Calu3 (cell line): ENCODE measurements at places on chromosomes 3 and 15. TPM values are rescaled to one million over a fixed set of nuclear protein-coding genes. Genes with fewer than 3 reads are reported as not detected.

- no peak for DNase-seq
These were observed 63.8 kb downstream of the GJD2 start for GRCh38 chr15:34691034-34691433.

Gene GPR149
- total RNA-seq = not detected in 2 replicates

Gene LTK
- total RNA-seq = 0.24 and 0.32 TPM in 2 replicates

DNA sequence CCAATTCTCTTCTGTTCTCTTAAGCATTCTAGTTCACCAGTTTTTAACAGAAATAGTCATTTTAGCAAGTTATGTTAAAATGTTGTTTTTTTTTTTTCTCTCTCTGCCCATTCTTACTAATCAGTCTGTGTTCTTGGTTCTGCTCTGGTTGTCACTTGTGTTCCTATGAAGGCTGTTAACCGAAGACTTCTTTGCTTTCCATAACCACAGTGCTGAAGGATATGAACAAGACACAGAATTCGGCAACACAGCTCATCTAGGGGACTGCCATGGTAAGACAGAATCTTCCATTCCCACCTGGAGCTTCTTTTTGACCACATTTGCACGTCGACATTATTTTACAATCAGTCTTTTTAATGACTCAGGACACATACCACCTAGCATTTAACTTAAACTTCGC, 49.1 kb downstream of the SEMA6D start:
- DNase-seq = no peak

DNA sequence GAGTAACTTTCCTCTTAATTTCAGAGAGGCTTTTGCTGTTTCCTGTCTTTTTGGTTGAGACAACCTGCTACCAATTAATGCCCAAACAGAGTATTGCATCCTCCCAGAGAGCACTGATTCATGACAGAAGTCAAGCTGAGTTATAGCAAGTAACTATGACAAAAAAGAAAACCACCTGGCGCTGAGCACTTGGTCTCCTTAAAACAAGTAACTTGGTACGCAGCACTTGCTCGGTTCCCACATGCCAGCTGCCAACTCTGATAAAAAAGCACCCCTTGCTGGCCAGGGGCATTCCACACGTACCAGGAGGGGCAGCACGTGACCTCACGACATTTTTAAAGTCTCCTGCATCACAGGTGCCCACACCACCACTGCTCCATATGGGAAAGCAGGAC, 13.5 kb upstream of the MYO5C start:
- DNase-seq = no peak

DNA sequence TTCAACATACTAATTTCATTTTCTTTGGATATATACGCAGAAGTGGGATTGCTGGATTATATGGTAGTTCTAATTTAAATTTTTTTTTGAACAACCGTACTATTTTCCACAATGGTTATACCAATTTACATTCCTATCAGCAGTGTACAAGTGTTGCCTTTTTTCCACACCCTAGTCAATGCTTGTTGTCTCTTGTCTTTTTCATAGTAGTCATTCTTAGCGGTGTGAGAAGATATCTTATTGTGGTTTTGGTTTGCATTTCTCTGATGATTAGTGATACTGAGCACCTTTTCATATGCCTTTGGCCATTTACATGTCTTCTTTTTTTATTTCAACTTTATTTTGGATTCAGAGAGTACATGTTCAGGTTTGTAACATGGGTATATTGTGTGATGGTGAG, 153.1 kb downstream of the IL5RA start:
- DNase-seq = no peak

DNA sequence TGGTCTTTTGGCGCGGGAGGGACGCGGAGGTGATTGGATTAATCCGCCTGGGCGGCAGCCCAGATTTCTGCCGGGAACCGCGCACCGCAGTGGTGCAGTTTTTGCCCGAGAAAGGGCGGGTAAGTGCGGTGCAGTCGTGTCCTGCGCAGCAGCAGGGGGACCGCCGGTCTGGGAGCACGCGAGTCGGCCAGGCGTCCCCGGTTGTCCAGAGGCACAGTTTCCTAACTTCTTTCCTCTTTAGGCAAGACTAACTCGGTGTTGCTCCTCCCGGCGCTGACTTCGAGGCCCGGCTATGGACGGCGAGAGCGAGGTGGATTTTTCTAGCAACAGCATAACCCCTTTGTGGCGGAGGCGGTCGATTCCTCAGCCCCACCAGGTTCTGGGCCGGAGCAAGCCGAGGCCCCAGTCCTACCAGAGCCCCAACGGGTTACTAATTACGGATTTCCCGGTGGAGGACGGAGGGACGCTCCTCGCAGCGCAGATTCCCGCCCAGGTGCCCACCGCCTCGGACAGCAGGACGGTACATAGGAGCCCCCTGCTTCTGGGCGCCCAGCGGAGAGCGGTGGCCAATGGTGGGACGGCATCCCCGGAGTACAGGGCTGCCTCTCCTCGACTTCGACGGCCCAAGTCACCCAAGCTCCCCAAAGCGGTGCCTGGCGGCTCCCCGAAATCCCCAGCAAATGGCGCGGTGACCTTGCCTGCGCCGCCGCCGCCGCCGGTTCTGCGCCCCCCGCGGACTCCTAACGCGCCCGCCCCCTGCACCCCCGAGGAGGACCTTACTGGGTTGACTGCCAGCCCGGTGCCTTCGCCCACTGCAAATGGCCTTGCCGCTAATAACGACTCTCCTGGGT, 736 bp downstream of the ARHGEF26 start:
- DNase-seq = peak; percentile 65

DNA sequence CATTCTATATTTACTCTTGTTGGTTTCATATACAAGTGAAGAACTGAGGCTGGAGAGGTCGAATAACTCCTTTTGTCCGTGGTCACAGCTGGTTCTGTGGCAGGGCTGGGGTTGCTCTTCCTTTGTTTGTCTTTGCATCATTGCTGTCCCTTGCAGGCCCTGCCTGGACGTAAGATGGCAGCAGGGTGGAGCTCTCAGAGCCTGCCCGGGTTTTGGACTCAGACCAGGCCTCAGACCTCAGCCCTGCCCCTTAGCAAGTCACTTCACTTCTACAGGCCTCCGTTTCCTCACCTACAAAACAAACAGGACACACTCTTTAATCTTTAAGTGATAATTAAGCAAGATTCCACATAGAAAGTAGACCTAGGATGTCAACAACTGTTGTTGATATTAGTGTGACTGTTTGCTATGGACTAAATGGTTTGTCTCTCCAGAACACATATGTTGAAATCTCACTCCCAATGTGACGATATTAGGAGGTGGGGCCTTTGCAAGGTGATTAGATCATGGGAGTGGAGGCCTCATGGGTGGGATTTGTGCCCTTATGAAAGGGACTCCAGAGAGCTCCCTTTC, 65.6 kb upstream of the PLXNA1 start:
- no peak for DNase-seq

Gene RPL39L
- 27.2 and 31.8 TPM in 2 replicates for total RNA-seq

Gene GHSR
- total RNA-seq = not detected in 2 replicates

Gene TOPAZ1
- not detected in 2 replicates for total RNA-seq

DNA sequence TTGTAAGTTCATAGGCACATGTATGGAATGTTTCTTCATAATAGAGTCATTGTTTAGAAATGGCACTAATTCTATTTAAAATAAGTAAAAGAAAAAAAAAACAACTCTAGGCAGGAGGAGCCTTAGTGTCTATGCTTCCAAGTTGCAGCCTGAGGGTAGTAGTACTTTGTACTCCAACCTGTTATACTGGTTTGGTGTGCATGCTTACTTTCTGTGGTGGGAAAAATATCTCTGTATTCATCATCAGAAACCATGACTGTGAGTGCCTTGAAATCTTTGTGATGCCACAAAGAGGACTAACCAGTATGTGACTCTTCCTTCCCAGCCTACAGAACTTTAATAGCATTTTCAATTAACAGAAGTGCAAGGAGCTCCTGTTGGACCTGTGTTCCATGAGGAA, 4.4 kb downstream of the NAALADL2 start:
- peak; percentile 77 for DNase-seq

DNA sequence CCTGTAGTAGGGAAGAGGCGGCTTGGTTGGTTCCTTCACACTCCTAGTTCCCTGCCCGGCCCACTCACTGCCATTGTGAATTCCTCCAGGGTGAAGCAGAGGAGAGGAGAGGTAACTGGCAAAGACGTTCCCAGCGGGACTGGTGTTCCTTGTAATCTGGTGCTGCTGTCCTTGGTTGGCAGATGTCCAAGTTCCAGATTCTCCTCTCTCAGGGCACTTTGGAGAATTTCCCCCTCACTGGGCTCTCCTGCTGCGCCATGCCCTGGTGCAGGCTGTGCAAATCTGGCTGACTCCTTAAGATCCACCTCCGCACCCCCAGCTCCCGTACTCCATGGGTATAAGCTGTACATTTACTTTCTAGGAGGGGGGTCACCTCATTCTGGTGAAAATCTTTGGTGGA, 37.3 kb downstream of the THSD4 start:
- DNase-seq = no peak

GRCh38 chr3:174247687-174248152, 611.4 kb upstream of the NAALADL2 start:
- no peak for DNase-seq

DNA sequence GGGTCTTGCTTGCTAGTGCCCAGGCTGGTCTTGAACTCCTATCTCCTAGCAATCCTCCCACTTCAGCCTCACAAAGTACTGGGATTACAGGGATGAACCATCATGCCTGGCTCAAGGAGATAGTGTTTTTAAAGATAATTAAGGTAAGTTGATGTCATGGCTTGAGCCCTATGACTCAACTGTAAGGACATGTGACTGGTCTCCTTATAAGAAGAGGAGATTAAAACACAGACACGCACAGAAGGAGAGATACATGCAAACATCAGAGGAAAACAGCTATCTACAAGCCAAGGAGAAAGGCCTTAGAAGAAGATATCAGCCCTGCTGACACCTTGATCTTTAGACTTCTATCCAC, 220.4 kb upstream of the GADL1 start:
- DNase-seq = no peak

DNA sequence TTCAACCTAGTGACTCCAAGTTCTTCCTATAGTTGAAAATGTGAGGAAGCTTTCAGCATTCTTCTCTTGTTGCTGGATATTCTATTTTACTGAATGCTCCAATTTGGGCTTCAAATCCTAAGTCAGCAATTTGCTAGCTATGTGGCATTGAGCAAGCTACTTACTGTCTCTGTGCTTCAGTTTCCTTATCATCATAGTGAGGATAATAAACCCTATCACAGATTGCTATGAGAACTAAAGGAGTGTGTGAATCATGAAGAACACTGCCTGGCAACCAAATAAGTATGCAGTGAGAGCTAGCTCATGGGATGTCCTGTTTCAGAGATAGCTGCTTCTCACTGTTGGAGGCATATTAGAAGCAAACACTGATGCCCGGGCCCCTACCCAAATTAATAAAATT, 163.8 kb upstream of the CDIN1 start:
- DNase-seq = no peak

- DNase-seq = no peak
These were observed 21.8 kb downstream of the METTL6 start for GRCh38 chr3:15405448-15406050.

DNA sequence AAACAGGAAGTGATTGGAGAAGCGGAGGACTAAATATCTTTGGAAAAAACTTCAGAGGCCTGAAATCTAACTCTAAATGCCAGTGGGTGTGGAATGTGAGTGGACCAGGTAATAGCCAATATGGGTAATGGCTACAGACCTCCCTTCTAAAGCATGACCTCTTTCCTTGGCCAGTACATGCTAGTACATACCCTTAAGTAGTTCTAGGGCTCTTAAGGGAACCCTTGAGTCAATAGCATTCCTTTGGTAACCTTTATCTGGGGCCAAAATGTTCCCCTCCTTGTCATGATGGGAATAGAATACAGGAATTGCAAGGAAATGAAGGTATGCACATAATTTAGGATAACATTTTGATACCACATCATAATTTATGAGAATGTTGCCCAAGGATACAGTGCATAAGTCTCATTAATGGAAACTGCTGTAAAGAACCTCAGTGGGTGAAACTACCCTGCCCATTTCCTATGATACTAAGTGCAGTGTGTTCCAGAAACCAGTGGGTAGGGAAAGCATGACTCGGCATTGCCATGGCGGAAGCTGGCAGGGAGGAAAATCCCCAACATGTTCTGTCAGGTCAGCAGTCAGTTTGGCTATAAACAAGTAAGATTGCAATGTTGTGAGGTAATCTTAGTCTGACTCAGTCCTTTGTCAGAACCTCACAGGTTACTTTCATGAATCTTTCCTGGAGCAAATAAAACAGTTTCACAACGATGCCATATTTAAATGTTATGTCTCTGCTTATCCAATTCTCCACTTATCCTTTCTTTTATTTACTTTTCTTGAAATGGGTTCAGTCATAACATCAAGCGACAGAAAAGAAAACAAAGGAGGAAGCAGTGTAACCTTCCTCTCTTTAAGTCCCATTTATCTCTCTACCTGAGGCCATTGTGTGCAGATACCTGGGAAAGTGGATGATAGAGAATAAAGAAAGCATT, 23.5 kb upstream of the RAP2B start:
- DNase-seq = peak; percentile 92

Gene MNS1
- total RNA-seq = 25.5 and 37.7 TPM in 2 replicates

GRCh38 chr3:148697306-148698189, at the start of gene AGTR1:
Gene AGTR1 (plus strand): TSS chr3:148697903. CDS start chr3:148741036, 43,133 bp downstream.
- DNase-seq = peak; percentile 56

- DNase-seq = no peak
These were observed 3.7 kb downstream of the ACVR2B start for GRCh38 chr3:38457111-38458003.

Gene SPRED1
- 16.1 and 16.4 TPM in 2 replicates for total RNA-seq

Gene NEK10
- 1.7 and 2.3 TPM in 2 replicates for total RNA-seq

DNA sequence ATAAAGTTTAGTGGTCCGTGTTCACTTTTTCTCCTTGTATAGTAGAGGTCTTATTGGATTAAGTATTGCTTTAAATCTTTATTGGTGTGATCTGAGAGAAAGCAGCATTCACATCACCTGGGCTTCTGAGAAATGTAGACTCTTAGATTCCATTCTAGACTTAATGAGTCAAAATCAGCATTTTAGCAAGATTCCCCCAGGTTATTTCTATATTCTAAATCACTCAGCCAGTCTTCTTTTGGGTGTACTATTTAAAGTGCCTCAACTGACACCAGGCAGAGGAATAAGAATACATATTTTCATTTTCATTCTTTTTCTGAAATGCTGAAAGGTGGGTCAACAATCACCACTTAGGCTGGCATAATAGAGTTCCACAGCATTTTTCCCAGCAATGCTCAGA, 481.7 kb downstream of the TUSC7 start:
- no peak for DNase-seq

GRCh38 chr15:99333413-99333812, 82.1 kb downstream of the LRRC28 start:
- no peak for DNase-seq

DNA sequence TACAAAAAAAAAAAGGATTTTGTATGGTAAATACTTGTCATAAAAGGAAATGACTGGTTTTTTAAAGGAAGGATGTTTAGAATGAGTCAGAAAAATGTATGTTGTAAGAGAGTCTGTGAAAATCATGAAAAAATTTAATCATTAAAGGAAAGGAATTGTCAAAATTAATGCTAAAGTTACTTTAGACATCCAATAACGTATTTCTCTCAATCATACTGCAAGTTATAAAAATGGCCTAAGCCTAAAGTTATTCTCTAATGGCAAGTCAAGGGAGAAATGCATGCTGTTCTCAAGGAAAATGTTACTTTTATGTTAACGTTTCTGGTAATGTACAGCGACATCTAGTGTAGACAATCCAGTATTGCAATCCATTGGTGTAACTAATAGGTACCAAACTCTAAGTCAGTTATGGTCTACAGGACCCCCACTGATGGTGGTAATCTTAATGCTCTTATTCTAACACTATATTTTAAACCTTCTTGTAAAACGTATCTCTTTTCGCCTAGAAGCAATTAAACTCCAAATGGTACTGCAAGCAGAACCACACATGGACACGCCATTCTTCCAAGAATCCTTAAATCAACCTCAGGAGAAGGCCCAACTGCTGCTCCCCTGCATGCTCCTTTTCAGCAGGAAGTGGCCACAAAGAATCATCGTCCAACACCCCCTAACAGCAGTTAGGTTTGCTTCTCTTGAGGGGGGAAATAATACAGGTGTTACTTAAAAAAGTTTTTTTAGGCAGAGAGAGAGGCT, 35.2 kb downstream of the NCEH1 start:
- peak; percentile 48 for DNase-seq

Gene GOLGA8H
- 0.27 TPM in 1 of 2 replicates, not detected in the other for total RNA-seq
